Right renal pelvis (tissue), 4 donors: ENCODE measurements at places on chromosomes 4 and X. TPM values are rescaled to one million over a fixed set of nuclear protein-coding genes. Genes with fewer than 3 reads are reported as not detected.

DNA sequence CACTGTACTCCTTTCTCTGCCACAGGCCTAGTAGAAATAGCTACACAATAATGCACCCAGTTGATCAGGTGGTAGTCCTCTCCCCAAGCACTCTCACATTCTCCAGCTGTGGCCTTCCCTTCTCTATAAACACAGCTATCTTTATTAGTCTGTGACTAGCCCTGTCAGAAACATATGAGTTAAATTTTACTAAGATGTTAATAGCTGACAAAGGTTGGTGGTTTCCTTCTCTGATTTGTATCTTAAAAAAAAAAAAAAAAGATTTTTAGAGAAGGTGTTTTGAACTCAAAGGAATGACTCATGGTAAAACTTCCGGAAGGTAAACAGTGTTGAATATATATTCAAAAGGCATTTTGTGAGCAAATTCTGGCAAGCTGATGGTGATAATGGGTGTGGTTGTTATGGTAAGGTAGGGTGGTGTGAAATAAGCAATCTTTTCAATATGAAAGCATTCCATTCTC, 327.4 kb downstream of the PPP3CA start:
- no peak for DNase-seq

HEPH gene
- 59.3 TPM for polyA plus RNA-seq

ASB9 gene
- polyA plus RNA-seq = 12.0 TPM

DNA sequence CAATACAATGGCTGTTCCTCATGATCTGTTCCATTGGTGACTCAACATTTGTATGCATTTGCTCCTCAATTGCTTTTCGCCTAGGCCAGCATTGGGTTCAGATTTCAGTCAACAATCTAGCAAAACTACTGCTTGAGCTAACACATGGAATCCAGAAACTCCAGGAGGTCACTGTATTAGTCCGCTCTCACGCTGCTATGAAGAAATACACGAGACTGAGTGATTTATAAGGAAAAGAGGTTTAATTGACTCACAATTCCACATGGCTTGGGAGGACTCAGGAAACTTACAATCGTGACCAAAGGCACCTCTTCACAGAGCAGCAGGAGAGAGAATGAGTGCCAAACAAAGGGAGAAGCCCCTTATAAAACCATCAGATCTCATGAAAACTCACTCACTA, 67.1 kb downstream of the RXFP1 start:
- DNase-seq = no peak

GRCh38 chr4:95193391-95194224, 355.2 kb downstream of the UNC5C start:
- no peak for DNase-seq

- DNase-seq = no peak
Observed at GRCh38 chr4:52877694-52878093, 15.6 kb downstream of the RASL11B start.

GRCh38 chr4:33381816-33382215, 2661.6 kb downstream of the PCDH7 start:
- DNase-seq = no peak
